Astrocyte (in vitro differentiated cells and primary cell): ENCODE measurements at places on chromosomes 3 and 15. TPM values are rescaled to one million over a fixed set of nuclear protein-coding genes. Genes with fewer than 3 reads are reported as not detected.
A peak's percentile ranks its signal among the peaks of the same experiment; 100 is the strongest.

- no peaks in the 10 kb centered on the region for H3K27me3 ChIP-seq
- H3K36me3 ChIP-seq, result peaks cover 7% of the 10 kb centered on the region
- H3K27ac ChIP-seq, result no peak overlapping the region
- no peak for DNase-seq
- no peaks in the 10 kb centered on the region for H3K4me1 ChIP-seq
Measured at GRCh38 chr15:63736287-63736686, 97.5 kb downstream of the HERC1 start.

ADGRG7 gene
- not detected in 2 replicates for total RNA-seq

TRIM69 gene
- total RNA-seq, result 32.8 and 37.2 TPM in 2 replicates

CRYGS gene
- total RNA-seq, result 1.3 and 2.1 TPM in 2 replicates

GRCh38 chr15:96053031-96053780 lies 277.3 kb upstream of the NR2F2 start:
- H3K4me1 ChIP-seq, result peaks cover 14% of the 10 kb centered on the region
- H3K4me3 ChIP-seq, result peak overlapping the region; percentile 43
- peaks cover 7% of the 10 kb centered on the region for H3K27me3 ChIP-seq
- no peaks in the 10 kb centered on the region for H3K36me3 ChIP-seq
